Activated naive CD8-positive, alpha-beta T cell treated with anti-CD3 and anti-CD28 coated beads for 36 hours (primary cell): ENCODE measurements at places on chromosomes 7 and 10. TPM values are rescaled to one million over a fixed set of nuclear protein-coding genes. Genes with fewer than 3 reads are reported as not detected.

SNX13 gene
- total RNA-seq = 24.7 TPM

GPR26 gene
- not detected for total RNA-seq

OSBPL3 gene
- total RNA-seq = 40.8 TPM

GRCh38 chr10:13636776-13637175 is 50.0 kb downstream of the PRPF18 start:
- DNase-seq = no peak

DNA sequence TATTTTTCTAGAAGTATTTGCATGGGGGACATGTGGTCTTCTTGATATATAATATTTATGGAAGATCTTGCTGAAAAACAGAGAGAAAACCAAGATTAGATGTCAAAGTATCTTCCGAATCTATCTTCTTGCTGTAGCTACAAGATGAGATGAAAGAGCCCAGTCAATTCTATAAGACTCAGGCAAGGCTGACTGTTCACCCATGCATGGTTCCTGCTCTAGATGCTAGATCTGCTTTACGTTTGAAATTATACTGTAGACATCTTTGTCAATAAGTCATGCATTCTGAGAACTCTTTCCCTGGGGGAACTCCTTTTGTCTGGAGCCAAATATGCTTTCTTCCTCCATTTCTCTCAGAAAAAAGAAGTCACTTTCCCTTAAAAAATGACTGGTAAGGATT is 1292.0 kb downstream of the XPNPEP1 start:
- DNase-seq = no peak

- peak; percentile 83 for DNase-seq
Observed at GRCh38 chr7:38368191-38368605, 94.8 kb upstream of the TARP start.

- no peak for DNase-seq
Observed at GRCh38 chr10:88735661-88736060, 24.2 kb upstream of the LIPN start.

DNA sequence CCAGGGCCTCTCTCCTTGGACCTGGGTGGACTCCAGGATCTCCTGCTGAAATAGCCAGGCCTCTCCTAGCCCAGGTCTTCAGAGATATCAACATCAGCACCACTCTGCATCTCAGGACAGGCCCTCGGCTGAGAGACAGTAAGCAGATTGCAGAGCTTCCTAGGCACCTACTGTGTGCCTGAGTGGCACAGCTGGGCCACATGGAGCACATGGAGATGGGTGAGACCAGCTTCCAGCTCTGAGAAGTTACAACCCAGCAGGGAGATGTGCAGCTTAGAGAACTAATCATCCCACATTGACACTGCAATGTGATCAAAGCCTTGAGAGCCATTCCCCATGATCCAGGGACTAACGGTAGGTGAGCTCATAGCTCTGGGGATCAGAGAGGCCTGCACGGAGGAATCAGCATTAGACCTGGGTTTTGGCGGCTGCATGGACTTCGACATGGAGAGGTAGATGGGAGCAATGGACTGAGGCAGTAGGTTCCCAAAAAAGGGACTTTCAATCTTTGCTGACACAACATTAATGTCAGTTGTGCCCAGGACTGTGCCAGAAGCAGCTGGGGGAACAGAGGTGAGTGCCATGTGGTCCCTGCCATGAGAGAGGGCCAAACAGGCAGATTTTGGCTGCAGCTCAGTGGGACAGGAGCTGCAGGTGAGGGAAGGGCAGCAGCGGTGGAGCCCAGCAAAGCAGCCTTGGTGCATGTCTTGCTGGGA is 76.0 kb upstream of the LEP start:
- no peak for DNase-seq

- no peak for DNase-seq
Observed at GRCh38 chr7:51180092-51180491, 136.5 kb downstream of the COBL start.
